CD8-positive, alpha-beta T cell (primary cell): ENCODE measurements at places on chromosomes 7 and 10.

- no peak for DNase-seq
Observed at GRCh38 chr10:130689743-130690626, 553.8 kb downstream of the GLRX3 start.

DNA sequence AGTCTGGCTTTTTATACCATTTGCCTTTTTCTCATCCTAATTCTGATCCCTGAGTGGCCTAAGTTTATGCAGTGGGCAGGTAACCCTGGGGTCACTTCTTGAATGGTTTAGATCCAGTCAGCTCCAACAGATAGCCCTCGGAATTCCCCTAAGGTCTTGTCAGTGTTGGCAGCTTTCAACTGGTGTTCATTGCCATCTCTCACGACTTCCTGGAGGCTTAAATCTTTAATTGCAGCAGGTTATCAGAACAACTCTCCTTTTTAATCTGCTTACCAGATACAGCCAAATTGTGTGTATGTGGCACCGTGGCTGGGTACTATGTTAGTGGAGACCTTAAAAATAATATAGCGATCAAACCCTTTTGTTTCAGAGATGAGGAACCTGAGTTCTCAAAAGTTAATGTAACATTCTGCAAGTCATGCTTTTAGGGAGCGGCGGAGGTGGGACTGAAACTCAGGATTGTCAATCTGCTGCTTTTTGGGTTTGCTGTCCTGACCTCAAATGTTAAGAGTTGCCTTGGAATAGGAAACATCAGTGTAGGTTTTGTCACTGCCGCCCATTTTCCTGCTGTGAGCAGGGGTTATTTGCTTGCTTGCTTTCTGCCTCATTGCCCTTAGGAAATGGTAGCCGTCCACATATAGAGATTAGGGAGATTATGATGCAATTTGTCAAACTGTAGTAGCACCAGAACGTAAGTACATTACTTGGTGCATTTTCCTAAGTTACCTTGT lies 818 bp downstream of the DLD start:
- no peak for DNase-seq

DNA sequence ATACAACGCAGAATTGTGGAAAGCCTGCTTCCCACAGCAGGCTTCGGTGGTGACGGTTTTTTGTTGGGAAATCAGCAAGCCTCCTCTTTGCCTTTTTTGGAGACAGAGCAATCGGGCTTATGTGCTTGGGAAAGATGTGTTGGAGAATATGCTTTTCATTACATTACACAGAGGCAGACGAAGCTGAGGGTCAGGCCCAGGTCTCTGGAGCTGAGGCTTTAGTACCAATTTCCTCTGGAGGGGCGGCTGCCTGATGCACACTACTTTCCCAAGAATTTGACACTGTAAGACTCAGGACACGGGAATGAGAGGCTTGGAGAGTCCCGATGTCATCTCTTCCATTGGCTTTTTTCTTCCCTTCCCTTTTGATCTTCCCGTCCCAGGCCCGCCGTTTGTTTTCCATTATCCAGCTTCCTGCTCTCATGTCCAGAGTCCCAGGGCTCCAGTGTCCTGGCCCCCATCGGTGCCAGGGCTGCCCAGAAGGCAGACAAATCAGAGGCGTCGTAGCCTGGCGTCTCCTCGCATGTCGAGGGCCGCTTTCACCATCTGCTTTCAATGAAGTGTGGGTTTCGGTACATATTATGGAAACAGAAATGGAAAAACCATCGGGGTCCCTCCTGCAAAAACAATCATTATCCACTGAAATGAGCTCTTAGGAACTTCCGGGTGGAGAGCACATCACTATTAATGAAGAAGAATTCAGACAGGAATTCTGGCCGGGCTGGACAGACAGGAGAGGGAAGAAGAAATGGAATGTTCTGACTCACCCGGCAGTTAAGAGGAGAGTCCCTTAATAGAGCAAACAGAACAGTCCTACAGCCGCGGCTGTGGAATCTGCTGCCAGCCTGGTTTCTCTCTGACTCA lies 123.0 kb upstream of the JCAD start:
- DNase-seq, result no peak

DNA sequence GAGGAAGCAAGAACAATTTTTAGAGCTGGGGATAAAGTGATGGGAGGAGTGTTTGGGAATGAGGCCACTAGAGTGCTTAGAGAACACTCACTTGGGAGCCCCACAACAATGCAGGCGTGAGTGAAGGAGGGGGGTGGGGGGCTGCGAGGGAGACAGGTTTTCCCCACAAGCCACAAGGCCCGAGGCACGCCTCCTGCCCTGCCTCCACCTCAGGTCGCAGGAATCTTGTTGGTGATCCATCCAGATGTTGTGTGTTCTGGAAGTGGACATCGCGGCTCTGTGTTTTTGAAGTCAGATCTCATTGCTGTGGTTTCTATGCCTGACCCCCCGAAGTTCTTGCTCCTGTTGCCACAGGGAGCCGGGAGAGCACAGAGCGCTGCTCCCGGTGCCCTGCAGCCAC lies 178.0 kb upstream of the BMPER start:
- no peak for DNase-seq

- peak; percentile 82 for DNase-seq
Observed at GRCh38 chr7:322111-322671, 32.2 kb downstream of the FOXL3 start.

DNA sequence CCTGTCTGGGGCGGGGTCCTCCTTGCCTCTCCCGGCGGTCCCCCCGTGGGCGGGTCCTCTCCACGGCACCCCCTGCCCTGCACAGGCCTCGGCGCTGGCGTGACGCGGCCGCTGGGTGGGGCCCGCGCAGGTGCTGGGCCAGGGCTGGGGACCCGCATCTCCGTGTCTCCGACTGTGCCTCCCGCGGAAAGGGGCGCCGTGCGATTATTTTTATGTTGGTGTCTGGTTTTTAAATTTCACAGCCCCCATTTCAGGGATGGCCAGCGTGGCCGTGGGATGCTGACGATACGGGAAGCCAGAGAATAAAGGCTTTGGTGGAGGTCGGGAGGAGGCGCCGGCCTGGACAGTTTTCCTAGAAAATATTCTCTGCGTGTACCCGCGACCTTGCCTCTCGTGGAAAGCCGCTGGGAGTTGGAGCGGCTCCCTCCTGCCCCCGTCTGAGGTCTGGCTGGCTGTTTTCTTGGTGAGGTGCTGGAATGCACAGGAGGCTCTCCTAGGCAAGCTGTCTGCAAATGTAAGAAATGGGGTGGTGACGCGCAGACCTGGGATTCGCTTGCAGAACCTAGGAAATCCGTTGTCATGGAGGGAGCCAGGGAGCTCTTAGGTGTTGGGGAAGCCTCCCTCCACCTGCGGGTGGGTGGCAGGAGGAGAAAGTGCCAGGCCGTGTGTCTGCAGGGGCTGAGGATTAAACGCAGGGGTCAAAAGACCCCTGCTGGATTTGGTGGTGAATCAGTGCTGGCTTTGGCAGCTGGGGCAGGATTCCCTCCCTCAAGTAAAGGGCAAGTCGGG lies 28.7 kb upstream of the JAKMIP3 start:
- no peak for DNase-seq

DNA sequence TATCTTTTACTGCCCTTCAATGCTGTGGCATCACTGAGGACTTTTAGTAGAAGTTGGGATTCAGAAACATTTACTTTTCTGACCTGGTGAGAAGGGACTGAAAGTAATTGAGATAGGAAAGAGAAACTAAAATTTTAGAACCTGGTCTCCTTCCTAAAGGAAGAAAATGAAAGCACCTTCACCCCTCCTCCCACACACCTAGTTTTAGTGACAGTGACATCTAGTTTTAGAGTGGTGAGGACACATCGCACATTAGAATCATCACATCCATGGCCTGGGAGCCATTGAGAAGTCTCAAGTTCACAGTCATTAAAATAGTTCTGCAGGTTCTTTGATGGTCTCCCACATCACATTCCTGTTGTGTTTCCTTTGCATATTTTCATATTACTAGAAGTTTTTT lies 16.1 kb downstream of the TAS2R41 start:
- DNase-seq, result no peak

- no peak for DNase-seq
Observed at GRCh38 chr7:76225379-76225778, 23.7 kb downstream of the SRRM3 start.

GRCh38 chr10:49361178-49361554 lies 34.7 kb downstream of the DRGX start:
- no peak for DNase-seq

GRCh38 chr7:41825927-41826480 lies 123.1 kb upstream of the INHBA start:
- DNase-seq, result no peak

- DNase-seq, result no peak
Observed at GRCh38 chr10:34413756-34414587, 401.1 kb downstream of the PARD3 start.

- DNase-seq, result no peak
Observed at GRCh38 chr10:62034096-62034640, 132.7 kb downstream of the ARID5B start.

GRCh38 chr7:16564909-16565426 lies 38.3 kb downstream of the LRRC72 start:
- no peak for DNase-seq

GRCh38 chr7:122467661-122468449 lies 163.3 kb upstream of the FEZF1 start:
- DNase-seq, result no peak

DNA sequence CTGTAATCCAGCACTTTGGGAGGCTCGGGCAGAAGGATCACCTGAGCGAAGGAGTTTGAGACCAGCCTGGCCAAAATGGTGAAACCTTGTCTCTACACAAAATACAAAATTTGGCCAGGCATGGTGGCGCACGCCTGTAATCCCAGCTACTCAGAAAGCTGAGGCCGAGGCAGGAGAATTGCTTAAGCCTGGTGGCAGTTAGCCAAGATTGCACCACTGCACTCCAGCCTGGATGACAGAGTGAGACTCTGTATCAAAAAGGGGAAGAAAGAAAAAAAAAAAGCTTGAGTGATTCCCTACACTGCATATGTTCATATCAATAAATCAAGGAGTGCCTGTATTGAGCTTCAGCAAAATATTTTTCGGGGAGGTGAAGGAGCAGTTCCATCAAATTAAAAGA lies 45.8 kb upstream of the SRRM3 start:
- no peak for DNase-seq

DNA sequence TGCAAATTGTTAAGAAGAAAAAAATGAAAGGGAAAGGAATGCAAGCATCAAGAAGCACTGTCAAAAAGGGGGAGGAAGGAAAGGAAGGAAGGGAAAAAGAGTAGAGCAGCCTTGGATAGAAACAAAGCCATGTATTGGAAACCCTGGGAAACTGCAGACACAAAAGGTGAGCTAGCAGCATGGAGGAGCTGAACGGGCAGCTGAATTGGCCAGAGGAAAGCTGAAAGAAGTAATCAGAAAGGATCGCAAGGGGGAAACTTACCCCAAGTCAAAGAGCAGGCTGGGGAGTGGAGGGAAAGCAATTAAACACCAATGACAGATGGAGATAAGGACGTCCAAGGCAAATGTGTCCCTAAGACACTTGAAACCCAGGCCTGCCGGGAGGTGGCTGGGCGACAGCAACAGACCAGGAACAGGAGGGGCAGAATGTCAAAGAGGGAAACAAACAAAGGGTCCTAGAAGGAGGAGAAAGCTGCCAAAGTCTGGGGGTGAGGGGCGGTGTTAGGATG lies 93.8 kb upstream of the SVIL start:
- DNase-seq, result no peak

GRCh38 chr10:124955868-124956267 lies 13.9 kb downstream of the ZRANB1 start:
- DNase-seq, result no peak

GRCh38 chr7:48421357-48421756 lies 250.1 kb downstream of the ABCA13 start:
- DNase-seq, result no peak

DNA sequence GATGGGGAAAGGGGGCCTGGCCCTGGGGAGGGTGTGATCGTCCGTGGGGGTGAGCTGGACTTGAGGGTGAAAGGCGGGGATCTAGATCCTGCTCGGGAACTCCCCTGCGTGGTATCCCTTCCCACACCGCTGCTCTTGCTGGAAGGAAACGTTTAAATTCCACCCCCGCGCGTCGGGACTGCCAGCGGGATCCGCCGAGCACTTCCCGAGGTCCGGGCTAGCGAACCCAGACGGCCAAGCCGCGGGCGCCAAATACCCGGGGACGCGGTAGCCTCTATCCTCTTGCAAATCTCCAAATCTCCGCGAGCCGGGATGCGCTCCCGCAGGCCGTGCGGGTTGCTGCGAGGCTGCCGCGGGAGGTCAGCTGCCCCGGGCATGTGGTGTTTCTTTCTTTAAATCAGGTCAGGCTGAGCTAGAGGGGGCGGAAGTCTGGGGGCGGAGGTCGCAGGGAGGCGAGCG lies 904 bp downstream of the NPTX2 start:
- DNase-seq, result no peak

- no peak for DNase-seq
Observed at GRCh38 chr10:118564114-118564513, 31.3 kb downstream of the PRLHR start.

GRCh38 chr7:64102656-64103400 lies 57.6 kb downstream of the ZNF727 start:
- no peak for DNase-seq

DNA sequence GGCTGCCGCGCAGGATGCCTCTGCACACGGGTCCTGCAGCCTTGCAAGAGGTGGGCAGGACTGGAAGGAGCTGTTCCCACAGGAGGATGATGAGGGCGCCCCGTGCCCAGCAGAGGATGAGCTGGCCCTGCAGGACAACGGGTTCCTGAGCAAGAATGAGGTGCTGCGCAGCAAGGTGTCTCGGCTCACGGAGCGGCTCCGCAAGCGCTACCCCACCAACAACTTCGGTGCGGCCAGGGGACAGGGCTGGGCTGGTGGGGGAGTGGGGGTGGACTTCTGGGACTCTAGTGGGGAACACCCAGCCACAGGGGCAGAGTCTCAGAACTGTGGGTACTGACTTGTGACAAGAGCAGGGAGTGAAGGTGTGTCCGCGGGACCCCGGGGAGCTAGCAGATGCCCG lies 16.0 kb downstream of the ZFYVE27 start:
- DNase-seq, result no peak

DNA sequence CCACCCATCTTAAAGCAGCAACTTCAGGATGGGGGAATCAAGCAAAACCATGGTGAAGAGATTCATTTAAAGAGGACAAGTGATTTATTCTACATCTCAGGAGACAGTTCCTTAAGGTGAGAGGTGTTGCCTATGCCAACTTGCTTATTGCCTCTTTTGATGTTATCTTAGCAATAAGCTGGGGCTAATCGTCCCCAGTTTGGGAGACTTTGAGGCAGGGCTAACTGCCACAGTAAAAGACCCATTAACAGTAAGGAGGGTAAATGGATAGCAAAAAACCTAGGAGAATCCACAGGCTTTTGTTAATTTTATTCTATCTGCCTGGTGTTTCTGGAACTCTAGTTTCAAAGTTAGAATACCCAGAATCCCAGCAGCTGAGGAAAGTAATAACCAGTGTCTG lies 22.1 kb upstream of the HERPUD2 start:
- DNase-seq, result no peak
